Stimulated activated CD4-positive, alpha-beta T cell treated with anti-CD3 and anti-CD28 coated beads, Interleukin-2, amount 100 ng/mL, for 24 hours (primary cell): ENCODE measurements at places on chromosomes 1 and 21.

DNA sequence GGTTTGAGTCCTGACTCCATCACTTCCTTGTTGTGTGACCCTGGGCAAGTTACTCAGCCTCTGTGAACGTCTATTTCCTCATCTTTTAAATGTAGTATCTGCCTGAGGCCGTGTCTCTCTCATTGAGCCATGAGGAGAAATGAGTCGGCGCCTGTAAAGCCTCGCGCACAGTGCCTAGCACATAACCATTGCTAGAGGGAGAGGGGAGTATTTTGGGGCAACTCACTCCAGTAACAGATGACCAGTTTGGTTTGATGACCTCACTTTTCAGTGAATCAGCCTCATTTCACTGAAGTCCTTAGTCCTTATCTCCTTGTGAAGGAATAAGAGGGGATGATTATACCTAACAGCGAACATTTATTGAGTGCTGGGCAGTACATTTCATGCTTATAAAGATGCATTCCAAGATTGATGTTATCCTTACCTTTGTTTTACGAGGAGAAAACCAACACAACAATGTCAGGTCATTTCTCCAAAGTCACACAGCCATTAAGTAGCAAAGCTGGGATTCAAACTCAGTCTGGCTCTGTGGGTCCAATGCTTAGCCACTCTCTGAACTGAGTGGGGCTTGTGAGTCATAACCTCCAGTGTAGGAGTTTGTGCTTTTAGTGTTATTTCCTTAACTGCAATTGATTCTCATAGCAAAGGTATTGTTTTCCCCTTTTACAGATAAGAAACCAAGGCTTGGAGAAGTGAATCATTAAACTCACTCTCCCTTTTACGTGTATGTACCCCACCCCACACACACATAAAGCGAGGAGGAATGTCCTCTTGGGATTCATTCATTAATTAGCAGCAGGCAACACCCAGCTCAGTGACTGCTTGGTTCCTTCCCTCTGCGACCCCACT lies 25.9 kb downstream of the KCNC4 start:
- peak; percentile 62 for DNase-seq

DNA sequence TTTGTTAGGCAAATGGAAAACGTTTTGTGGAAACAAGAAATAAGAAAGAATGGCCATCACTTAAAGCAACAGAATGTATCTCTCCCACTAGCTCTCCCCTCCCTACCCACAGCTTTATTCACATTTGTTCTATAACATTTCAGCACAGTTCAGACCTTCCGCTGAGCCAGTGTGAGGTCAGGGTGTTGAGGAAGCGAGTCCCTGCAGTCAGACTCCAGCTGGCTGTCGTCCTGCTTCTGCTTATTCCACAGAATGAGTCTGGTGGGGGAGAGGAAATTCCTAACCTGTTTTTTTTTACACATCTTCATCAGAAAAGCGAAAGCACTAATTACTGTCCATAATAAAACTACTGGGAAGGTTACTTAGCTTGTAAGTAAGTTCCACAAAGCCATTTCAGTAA lies 39.0 kb downstream of the MRPL39 start:
- peak; percentile 52 for DNase-seq

- DNase-seq = no peak
These were observed 6.7 kb downstream of the GON4L start for GRCh38 chr1:155850345-155850744.

DNA sequence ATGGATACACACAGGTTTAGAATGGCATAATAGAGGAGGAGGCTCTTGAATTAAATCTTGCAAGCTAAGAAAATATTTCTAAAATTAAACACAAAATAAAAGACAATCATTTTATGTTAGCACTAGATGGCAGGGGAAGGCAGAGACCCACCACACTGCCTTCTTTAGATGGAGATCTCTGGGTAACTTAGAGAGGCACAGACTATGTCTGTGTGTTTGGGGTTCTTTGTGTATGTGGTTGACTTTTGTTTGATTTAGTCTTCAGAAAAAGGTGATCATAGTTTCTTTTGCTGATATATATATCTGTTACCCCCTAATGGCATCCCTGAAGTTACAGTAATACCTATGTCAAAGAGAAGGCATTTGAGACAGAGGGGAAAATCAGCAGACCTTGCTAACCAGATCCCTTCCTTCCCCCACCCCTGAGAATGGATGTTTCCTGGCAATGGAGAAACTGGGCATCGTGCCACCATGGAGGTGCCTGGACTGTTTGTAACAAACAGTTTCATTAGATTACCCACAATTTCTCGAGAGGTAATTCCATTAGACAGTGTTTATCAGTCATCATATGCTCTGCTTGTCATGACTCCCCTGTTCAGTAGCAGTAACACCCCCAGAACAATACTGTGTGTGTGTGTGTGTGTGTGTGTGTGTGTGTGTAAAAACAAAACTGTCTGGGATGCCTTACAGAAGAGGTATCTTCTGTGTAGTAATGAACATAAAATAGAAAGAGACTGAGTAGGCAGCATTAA lies 228.3 kb upstream of the DEPDC1 start:
- no peak for DNase-seq

- DNase-seq = no peak
These were observed 337.0 kb upstream of the NR5A2 start for GRCh38 chr1:199690496-199690895.

DNA sequence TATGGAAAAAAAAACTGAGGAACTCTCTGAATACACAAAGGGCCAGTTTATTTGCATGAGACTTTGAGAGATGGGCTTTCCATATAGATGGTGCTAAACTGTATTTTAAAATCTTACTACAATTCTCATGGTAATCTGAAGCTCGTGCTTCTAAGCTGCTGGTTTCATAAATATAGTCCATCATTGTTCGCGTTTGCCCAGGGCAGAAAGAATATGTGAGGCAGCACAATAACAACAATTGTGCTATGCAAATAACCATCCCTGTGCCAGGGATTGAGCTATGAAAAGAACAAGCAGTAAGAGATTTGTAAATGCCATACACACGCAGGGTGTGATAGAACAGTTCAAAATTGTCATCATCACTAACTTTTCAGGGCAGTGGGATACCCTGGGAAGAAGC lies 4.9 kb upstream of the EPS15 start:
- DNase-seq = no peak

DNA sequence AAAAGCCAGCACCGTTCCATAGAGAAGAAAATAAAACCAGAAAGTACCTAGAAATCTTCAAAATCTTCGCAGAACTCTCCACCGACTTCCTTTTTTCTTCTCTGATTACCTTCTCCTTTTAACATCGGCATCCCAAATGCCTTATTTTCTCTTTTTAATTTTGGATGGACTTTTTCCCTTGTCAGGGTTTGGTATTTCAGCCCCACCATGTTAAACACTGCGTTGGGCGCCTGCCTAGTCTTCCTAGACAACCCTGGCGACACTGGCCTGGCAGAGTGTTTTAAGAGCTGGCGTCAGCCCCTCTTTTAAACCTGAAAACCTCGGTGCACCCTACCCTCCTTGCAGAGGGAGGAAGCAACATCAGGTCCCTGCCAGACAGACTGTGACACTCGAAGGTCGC lies 66.0 kb upstream of the EFHD2 start:
- no peak for DNase-seq

GRCh38 chr1:98550076-98550475 lies 111.4 kb upstream of the SNX7 start:
- DNase-seq = no peak

DNA sequence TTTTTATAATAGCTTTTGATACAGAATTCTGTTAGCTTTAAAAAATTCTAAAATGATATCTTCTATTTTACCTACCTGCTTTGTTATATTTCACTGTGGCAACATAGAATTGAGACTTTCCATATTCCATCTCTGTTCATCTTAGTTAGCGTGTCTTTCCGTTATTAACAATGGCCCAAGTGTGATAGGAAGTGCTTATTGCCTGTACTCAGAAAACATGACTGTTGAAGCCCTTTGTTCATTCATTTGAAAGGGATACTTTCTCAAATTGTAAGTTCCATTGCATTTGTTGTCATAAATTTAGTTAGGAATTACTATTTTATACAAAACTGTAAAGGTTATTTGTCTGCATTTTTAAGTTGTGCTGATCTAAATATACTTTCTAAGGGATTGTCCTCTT lies 73.1 kb downstream of the LAMC1 start:
- no peak for DNase-seq

DNA sequence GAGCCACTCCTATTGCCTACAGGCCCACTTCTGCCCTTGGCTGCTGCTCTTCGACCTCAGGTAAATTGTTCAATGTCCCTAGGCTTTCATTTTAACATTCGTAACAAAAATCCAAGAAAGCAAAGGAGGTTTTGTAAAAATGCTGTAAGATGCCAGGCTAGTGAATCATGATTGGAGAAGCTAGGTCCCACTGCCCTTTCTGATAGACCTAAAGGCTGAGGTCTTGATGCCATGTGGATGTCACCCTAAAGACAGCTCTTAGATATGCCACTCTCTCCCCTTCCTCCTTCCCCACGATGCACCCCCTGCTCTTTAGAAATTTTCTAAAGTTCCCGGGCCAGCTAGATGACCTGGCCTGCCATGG lies 9.9 kb upstream of the TMEM39B start:
- no peak for DNase-seq

GRCh38 chr1:87129606-87130005 lies 199.1 kb upstream of the LMO4 start:
- DNase-seq = no peak

- DNase-seq = no peak
These were observed 545.9 kb downstream of the SMYD3 start for GRCh38 chr1:245961137-245961540.

- no peak for DNase-seq
These were observed 5.9 kb upstream of the LUZP1 start for GRCh38 chr1:23174426-23175110.

DNA sequence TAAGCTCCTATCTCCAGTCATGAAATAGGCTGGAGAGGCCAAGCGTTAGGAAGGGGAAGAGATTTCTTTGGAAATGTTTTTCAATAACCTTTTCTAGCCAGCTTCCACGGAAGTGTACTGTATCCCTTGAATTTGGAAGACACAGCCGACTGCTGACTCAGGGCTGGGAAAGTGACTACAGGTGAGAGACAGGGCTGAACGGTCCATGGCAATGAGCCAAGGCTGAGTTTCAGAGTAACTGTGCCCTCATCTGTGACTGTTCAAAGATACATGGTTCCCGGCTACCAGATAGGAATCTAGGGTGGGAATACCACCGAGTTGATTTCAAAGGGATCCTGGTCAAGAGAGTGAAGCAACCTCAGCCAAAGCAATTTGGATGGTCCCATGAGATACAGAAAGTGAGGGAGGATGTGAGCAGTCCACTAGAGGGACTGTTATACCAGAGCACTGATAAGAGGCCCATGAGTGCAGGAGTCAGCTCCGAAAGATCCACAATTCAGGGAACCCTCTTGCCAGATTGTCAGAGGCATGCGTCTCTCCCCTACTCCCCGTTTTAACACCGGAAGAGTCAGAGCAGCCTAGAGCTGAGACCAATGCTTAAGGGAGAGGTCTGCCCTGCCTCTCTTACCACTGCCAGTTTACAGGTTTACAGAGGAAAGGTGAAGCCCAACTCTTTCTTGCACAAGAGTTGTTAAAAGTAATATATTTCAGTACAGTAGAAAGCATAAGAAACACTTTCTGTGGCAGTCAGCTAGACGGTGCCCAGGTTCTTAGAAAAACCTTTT lies 3.2 kb upstream of the KRTAP19-8 start:
- no peak for DNase-seq

DNA sequence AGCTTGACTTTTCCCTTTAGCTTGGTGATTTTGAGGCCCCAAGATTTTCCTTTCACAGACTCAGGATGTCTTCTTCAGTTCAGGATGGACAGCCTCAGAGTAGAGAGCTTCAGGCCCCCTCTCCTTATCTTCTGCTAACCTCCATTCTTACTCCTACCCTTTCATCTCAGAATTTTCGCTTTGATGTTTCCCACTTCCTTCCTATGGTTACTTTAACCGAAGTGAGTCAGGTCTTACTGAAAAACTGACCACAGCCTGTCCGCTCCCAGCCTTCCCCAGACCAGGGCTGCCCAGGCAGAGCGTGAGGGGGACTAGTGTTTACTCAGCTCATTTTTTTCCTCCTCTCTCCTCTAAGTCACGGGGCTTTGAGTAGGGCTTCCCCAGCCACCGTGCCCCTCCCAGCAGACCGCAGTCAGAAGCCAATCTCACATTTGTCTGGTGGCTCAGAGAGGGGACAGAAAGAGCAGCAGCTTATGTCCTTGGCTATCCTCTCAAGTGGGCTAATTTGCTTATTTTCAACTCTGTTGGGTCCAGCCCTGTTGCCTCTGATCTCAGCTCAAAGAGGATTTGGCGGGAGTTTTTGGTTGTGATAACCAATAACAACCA lies 4.2 kb upstream of the IL19 start:
- DNase-seq = peak; percentile 66

GRCh38 chr1:184507165-184507564 lies 120.3 kb downstream of the C1orf21 start:
- DNase-seq = no peak

DNA sequence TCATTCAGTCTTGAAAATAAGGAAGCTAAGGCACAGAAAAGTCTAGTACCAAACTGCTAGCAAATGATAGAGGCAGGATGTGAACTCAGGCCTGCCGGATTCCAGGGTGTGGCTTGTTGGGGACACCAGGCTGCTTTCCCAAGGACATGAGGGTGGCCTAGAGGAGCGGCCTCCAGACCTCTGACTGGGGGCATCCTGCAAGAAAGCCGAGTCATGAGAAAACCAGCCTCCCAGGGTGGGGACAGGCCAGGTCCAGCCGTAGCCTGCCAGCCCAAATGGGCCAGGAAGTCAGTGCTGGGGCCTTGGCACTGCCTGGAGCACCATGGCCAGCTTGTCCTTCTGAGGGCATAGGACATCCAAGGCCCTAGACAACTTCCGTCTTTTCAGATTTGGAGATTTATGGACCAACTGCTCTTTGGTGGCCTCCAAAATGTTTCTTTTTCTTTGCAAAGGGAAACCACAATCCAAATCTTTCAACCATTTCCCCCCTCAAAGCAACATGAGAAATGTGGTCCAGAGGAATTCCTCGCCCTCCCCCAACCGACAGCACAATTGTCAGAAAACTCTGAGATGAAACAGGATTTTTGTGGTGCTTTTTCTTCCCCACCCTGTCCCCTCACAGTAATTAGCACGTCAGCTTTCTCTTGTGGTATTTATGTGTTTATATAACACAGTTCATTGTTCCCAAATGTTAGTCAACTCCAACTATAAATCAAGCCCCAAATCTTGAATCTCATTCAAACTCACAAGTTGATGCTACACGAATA lies 212.3 kb downstream of the KAZN start:
- DNase-seq = no peak

DNA sequence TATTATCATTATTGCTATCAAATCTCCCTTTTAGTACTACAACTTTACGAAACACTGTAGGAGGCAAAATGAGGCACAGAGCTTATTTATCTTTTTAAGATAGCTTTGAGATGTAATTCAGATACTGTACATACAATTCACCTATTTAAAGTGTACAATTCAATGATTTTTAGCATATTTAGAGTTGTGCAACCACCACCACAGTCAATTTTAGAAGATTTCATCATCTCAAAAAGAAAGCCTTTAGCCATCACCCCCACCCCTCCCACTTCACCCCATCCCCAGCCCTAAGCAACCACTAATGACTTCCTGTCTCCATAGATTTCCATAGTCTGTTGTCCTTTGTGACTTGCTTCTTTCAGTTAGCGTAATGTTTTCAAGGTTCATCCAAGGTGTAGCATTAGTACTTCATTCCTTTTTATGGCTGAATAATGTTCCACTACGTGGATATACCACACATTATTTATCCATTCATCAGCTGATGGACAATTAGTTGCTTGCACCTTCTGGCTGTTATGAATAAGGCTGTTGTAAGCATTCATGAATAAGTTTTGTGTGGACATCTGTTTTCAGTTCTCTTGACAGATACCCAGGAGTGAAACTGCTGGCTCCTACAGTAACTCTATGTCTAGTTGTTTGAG lies 9.4 kb upstream of the CAPN9 start:
- no peak for DNase-seq
